ENCODE measurements at places on chromosomes 5 and 9.

- DNase-seq, result no peak
Measured at GRCh38 chr9:137390553-137391410, 32.2 kb downstream of the EXD3 start.

GRCh38 chr9:135533113-135533512 is 11.9 kb downstream of the LCN1 start:
- DNase-seq, result no peak

GRCh38 chr5:176188506-176189193 is 49.6 kb upstream of the SIMC1 start:
- DNase-seq, result no peak

- no peak for DNase-seq
Measured at GRCh38 chr9:136470792-136471469, 11.9 kb downstream of the SEC16A start.

DNA sequence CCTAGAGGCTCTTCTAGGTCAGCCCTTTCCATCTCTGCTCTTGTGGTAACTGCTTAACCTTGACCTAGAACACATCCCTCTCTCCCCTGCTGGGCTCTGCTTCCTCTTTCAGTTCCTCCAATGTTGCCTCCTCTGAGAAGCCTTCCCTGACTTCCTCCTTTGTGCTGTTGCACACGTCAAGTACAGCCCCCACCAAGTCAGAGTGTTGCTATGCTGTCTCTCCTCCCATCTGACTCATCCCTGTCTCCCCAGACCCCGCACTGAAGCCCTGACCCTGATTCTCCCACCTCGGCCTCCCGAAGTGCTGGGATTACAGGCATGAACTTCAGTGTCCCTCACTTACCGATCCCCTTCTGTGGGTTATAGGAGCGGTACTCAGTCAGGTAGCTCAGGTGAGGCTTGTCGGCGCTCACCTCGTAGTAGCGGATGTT is 10.4 kb upstream of the TRIM14 start:
- peak; percentile 64 for DNase-seq

- no peak for DNase-seq
Measured at GRCh38 chr5:178110-178509, 13.2 kb upstream of the LRRC14B start.

GRCh38 chr9:120925535-120926396 is 830 bp downstream of the TRAF1 start:
- DNase-seq, result no peak

- DNase-seq, result no peak
Measured at GRCh38 chr5:493758-494157, 30.5 kb downstream of the SLC9A3 start.

- no peak for DNase-seq
Measured at GRCh38 chr5:45609661-45610060, 86.5 kb downstream of the HCN1 start.

- no peak for DNase-seq
Measured at GRCh38 chr5:72372331-72372730, 52.2 kb downstream of the PTCD2 start.

GRCh38 chr9:93231121-93231694 is 47.3 kb downstream of the WNK2 start:
- DNase-seq, result no peak

GRCh38 chr5:174545926-174546325 is 178.5 kb upstream of the MSX2 start:
- no peak for DNase-seq

GRCh38 chr5:56951126-56951945 is 587 bp downstream of the MIER3 start:
- no peak for DNase-seq

DNA sequence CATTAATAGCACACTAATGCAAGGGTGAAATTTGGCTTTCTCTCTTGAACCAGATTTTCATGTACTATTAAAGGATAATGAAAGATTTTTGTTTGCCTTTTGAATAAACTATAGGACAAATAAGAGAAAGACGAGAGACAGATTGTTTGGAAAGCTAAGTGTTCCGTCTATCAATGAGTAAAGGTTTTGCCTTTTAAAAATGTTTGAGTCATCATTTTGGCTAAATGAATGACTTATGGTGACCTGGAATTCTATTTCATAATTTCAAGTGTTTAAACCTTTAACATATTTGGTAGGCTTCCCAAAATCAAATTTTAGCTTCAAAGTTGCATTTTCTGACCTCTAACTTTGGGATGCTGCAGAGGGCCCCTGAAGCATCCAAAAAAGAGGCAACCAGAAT is 145.2 kb downstream of the SLC25A46 start:
- DNase-seq, result no peak

- no peak for DNase-seq
Measured at GRCh38 chr5:28748446-28748845, 1710.1 kb upstream of the CDH9 start.

DNA sequence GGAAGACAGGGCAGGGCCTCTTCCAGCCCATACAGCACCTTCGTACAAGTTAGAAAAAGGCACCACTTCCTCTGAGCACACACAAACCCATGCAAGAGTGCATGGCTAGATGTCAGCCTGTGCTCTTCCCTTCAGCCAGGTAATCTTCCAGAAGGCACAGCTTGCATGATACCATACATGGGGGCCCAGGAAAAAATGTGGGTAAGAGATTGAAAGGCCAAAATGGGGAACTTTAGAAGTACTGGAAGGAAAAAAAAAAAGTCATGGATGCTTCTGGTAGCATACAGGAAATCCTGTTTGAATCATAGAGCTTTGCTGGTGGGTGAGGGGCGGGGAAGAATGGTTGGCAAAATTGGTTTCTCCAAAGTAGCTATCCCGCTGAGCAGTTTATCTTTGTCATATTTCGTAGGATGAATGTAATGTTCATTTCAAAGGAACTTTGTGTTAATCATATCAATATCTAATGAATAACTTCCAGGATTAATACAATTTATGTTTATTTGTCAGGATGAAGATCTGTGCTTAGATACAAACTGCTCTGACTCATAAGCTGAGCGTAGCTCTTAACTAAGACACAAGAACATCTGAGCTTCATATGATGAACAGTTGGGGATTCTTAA is 78.2 kb upstream of the MAP3K1 start:
- no peak for DNase-seq

GRCh38 chr9:22040760-22041159 is 31.7 kb upstream of the CDKN2B start:
- DNase-seq, result no peak

DNA sequence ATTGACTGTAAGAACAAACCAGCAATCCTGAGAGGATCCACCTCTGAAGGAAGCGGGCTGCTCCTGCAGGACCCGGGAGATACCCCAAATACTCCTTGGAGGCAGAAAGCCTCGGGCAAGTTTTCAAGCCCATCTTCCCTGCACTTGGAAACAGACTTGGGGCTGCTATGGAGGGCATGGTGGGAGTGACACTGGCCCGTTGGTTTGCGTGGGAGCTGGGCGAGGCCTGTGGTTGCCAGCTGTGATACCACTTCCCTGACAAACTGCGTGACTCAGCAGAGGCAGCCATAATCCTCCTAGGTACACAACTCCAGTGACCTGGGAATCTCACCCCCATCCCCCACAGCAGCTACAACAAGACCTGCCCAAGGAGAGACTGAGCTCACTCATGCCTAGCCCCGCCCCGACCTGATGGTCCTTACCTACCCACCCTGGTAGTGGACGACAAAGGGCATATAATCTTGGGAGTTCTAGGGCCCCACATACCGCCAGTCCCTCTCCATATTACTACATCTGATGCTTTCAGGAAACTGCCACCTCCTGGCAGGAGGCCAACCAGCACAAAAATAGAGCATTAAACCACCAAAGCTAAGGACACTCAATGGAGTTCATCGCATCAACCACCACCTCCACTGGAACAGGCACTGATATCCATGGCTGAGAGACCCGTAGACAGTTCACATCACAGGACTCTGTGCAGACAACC is 38.1 kb upstream of the VLDLR start:
- no peak for DNase-seq

DNA sequence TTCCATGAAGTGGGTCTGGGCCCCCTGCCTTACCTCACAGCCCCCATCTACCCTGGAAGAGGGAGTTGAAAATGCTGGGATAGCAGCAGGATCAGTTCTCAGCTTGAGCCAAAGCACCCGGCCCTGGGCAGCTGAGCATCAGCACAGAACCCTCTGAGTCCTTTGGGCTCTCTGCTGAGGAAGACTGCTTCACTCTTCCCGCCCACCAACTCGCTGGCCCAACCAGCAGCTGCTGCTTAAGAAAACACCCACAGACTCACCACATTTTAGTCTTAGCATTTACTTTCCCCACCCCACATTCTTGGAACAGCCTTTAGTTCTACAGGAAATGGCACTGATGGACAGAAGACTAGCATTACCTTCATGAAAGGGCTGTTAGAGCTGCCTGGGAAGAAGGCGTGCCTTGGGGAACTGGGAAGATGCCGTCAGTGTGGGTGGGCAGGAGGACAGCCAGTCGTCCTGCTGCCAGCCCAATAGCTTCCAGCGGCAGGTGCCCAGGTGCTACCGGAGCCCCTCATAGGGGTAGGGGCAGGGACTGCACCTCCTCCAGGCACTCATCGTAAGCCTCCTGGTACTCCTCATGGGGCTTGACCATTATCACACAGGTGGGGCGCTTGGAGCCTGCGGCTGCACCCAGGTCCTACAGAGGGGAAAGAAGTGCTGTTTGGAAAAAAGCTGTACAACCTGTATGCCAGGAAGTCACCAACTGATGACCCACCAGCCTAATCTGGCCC is 4.3 kb downstream of the NHP2 start:
- no peak for DNase-seq

GRCh38 chr9:117414220-117414905 is 494 bp downstream of the ASTN2 start:
- DNase-seq, result no peak

- no peak for DNase-seq
Measured at GRCh38 chr5:154237946-154238345, 47.4 kb downstream of the GALNT10 start.

GRCh38 chr9:34592895-34593601 is 3.5 kb upstream of the CNTFR start:
- no peak for DNase-seq

GRCh38 chr5:125712397-125712796 is 710.8 kb upstream of the GRAMD2B start:
- no peak for DNase-seq

GRCh38 chr5:139266236-139266635 is 27.3 kb upstream of the MATR3 start:
- DNase-seq, result no peak
